Lower leg skin (tissue), 4 donors: ENCODE measurements at places on chromosomes 3 and 15. TPM values are rescaled to one million over a fixed set of nuclear protein-coding genes. Genes with fewer than 3 reads are reported as not detected.

- no peak for DNase-seq
Measured at GRCh38 chr3:194276768-194277103, 74.4 kb downstream of the CPN2 start.

Gene BRK1
- total RNA-seq = 111 TPM

Gene ISLR
- 41.3 TPM for total RNA-seq

DNA sequence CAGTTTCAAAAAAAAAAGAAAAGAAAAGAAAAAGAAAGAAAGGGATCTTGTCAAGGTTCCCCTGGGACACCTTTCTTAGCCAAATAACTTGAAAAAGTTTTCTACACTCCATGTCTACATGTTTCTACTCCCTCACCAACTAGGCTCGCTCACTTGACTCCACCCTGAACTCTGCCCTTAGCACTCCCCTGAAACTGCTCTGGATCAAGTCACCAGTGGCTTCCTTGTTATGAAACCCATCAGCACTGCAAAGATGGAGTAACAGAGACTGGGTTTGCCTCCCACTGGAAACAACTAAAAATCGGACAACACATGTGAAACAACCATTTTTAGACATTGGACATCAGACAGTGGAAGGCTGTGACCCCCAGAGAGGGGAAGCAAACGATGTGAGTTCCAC, 36.8 kb downstream of the TMEM40 start:
- DNase-seq = no peak

GRCh38 chr3:177145381-177145780, 51.9 kb downstream of the TBL1XR1 start:
- DNase-seq = no peak

DNA sequence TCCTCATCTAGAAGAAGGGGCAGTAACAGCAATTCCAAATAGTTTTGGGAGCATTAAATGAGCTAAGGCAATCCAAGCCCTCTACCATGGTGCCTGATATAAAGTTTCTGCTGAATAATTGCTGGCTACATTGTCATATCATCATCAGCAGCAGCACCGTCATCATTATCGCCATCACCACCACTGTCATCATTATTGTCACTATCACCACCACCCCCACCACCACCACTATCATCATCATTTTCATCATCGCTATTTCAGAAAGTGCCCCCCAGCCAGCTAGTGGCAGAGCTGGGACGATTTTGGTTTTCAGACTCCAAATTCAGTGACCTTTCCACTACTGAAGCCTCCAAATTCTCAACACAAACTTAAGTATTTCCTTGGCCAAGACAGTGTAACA, 15.0 kb downstream of the XCR1 start:
- peak; percentile 29 for DNase-seq

Gene LMCD1
- 40.4 TPM for total RNA-seq

DNA sequence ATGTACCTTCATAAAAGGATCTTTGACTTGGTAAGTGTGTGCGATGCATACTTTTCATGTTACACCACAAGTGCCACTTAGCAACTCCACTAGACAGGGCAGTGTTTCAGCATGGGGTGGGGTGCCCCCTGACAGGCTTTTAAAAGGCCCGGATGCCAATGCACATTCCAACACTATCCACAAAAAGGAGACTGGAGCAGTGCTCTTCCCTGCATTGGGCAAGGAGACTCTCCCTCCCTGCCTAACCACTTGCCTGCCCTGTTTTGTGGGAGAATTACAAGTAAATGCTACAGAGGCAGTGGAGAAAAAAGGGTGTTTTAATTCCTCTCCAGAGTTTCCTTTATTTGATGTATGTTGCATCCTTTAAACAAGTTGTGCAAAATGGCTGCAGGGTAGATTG, 1.7 kb upstream of the RARB start:
- no peak for DNase-seq

GRCh38 chr15:89790661-89791060, 14.5 kb downstream of the MESP2 start:
- no peak for DNase-seq

Gene HTR3E
- not detected for total RNA-seq

DNA sequence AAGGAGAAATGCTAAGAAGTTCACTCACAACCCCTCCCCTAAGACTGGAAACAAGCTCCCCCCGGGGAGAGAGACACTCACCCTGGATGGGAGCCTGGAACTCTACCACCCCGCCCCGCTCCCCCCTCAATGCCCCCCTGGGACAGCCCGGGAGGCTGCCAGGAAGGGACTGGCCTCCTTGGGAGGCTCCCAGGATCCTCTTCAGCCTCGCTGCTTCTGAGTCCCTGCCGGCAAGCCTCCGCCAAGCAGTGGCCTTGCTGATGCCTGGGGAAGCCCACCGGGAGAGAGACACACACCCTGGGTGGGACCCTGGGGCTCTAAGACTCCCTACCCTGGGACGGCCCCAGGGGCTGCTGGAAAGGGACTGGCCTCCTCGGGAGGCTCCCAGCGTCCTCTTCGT, 33.4 kb downstream of the CPEB1 start:
- no peak for DNase-seq

Gene WWTR1
- total RNA-seq = 52.4 TPM

Gene GOLGA8J
- total RNA-seq = not detected

DNA sequence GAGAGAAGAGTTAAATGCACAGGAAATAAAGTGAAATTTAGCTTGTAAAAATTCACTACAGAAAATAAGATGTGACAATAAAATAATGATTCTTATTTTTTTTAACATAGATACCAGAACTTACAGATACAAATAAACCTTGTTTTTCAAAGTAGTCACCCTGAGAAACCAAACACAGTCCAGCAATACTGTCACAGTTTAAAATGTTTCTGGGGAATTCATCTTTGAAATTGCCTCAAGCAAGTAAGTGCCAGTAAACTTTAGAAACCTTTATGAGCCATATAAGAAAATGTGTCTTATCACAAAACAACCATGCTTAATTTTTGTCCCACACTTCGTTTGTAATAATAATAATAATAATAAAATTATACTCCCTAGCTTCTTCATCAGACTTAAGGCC, 19.9 kb downstream of the SHOX2 start:
- no peak for DNase-seq

Gene RBSN
- total RNA-seq = 28.5 TPM

DNA sequence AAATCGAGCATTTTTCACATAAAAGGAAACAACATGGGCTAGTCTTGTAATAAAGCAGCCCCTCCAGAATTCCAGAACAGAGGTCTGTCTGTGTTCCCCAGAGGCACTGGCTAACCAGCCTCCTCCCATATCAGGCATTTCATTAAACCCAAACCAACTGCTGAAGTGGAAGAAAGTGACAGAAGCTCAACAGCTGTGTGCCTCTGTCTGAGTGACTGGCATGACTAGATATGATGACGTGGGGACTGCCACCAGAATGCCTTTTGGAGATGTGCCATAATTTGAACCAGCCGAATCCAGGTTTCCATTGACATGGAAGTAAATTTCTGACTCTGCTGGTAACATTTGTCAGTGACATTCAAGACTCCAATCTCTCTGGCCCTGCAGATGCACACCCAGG, 8.7 kb downstream of the LIMD1 start:
- DNase-seq = no peak

GRCh38 chr3:36893137-36893557, 51.7 kb downstream of the TRANK1 start:
- no peak for DNase-seq

DNA sequence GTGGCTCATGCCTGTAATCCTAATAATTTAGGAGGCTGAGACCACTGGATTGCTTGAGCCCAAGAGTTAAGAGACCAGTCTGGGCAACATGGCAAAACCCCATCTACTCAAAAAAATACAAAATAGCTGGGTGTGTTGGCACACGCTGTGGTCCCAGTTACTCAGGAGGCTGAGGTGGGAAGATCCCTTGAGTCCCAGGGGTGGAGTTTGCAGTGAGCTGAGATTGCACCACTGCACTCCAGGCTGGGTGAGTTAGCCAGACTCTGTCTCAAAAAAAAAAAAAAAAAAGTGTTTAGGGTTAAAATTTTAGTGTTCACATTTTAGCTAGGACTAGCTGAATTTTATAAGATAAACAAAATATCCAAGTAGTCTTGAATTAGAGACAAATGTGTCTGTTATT, 1340.1 kb upstream of the EPHA6 start:
- DNase-seq = no peak

GRCh38 chr3:9779721-9780457, 10.1 kb upstream of the CAMK1 start:
- no peak for DNase-seq

GRCh38 chr3:195559723-195560409, 16.7 kb upstream of the PPP1R2 start:
- DNase-seq = no peak

Gene CAPN3
- 37.3 TPM for total RNA-seq

- DNase-seq = no peak
Measured at GRCh38 chr3:187193181-187193580, 4.1 kb upstream of the RTP1 start.

DNA sequence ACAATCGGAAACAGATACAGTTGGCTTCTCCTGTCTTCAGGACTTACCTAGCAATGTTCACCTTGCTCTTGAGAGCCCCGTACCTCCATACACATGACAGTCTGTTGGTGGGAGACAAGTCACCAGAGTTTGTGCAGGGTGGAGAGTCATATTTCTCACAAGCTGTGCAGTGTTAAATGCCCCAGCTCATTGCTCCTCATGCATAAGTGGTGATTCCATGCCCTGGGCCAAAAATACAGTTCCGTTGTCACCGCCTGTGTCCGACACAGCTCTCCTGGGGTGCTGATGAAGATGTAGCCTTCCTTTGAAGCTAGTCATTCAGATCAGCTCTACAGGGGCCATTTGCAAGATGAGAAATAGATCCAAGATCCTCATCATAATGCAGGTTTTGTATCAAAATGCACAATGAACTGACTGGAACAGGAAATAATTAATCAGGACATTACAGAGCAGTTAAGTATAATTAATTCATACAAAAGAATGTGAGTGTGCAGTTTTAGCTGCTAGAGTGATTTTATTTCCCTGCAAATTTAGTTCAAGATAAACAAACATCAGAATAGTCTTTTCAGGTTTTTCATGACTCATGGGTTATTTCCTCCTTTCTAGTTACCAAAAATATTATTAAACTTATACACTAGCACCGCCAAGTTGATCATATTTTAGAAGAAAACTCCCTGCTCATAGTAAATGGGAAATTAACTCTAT, 66.5 kb downstream of the CD47 start:
- no peak for DNase-seq

GRCh38 chr15:90956274-90957030, 1.8 kb downstream of the RCCD1 start:
- peak; percentile 49 for DNase-seq

GRCh38 chr3:127286571-127287140, 1.2 kb downstream of the PRR20G start:
- no peak for DNase-seq

DNA sequence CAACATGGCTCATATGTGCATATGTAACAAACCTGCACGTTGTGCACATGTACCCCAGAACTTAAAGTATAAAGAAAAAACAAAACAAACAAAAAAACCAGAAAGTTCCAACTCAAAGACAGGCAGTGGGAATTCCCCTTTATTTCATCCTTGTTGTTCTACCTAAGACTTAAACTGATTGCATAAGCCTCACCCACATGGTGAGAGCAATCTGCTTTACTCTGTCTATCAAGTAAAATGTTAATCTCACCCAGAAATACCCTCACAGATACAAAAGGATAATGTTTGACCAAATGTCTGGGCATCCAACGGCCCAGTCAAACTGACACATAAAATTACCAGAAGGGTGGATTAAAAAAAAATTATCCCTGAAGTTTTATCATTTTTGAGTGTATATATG, 190.9 kb upstream of the PLSCR5 start:
- DNase-seq = no peak

- no peak for DNase-seq
Measured at GRCh38 chr3:108157273-108157672, 65.0 kb downstream of the IFT57 start.

DNA sequence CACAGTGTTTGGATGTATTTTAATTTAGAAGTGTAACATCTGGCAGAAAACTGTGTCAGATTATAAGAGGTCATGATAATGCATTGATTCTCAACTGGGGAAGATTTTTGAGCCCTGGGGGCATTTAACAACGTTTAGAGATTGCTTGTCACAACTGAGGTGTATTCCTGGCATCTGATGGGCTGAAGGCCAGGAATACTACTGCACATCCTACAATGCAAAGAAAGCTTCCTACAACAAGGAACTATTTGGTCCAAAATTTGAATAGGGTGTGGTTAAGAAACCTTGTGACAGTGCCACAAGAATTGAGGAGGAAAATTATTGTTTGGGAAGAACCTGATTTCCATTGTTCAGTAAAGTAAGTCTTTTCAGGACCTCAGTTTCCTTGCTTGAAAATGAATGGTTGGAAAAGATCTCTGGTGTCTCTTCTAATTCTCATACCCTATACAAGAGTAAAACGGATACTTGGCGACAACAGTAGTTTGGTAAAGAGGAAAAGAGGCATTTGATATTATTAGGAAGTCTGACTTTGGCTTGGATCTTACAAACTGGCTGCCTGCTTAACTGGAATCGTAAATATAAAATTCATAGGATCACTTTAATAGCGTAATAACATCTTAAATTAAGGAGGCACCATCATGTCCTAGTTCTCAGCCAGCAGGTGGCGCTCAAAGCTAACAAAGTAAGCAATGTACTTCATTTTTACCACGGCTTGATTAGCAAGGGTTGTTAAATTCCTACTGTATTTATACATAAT, 4.3 kb downstream of the DAZL start:
- DNase-seq = peak; percentile 95

DNA sequence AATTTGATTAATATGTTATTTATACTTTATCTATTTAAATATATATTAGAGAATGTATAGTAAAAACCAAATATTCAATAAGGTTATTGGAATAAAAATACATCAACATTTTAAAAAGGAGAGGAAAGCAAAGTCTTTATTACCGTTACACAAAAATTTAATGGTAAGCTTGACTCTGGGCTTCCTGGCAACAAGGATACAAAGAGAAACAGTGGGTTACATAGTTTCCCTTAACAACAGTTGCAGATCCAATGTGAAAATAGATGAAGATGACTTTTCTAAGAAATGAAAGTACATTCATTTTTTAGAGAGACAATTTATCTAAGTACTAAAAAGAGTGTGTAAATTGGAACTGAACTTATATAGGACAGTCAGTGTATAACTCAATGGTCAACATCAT, 6.0 kb upstream of the PHLDB2 start:
- no peak for DNase-seq

DNA sequence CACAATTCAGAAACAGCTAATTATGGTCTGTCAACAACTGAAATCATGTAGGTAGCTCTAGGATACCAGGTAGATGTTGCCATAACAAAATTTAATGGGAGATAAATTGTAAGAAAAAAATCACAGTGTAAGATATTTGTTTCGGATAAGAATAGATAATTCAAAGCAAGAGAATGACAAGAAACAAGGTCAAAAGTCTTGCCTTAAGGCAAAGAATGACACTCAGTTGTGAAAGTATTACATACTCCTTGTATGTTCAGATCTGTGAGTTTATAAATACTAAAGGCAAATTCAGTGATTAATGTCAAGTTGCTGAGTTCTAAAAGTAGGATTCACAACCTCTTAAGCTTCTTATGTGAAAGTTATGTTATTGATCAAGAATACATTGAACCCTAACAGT, 772.2 kb upstream of the SGO1 start:
- no peak for DNase-seq

DNA sequence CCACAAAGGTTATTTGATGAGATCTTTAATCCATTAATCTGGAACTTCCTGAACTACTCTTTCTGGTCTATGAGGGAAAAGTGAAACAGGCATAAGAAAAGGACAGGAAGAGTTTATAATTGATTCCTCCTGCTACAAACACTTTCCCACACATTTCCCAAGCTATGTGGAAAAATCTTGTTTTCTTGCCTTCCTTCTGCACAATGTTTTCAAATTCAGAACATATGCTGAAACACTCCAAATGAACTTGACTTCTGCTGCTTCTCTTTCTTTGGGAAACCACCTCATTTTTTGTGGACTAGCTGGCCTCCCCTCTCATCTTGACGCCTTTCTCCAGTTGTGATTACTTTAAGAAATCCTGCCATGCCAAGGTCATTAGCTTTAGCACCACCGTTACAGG, 100.7 kb upstream of the PTPRG start:
- no peak for DNase-seq
